Smooth muscle cell of the pulmonary artery (primary cell): ENCODE measurements at places on chromosomes 1 and 21. TPM values are rescaled to one million over a fixed set of nuclear protein-coding genes. Genes with fewer than 3 reads are reported as not detected.

The GJB4 gene
- not detected in 2 replicates for total RNA-seq

The AMIGO1 gene
- 3.3 and 4.9 TPM in 2 replicates for total RNA-seq

The TSPAN1 gene
- total RNA-seq = 0.73 and 0.78 TPM in 2 replicates

The GPR157 gene
- 3.8 and 4.3 TPM in 2 replicates for total RNA-seq

The SLC6A17 gene
- total RNA-seq = 0.33 and 0.79 TPM in 2 replicates

The TNFRSF8 gene
- 0.23 TPM in 1 of 2 replicates, not detected in the other for total RNA-seq

The RFX5 gene
- total RNA-seq = 29.0 and 31.7 TPM in 2 replicates

The FOXD3 gene
- not detected in 2 replicates for total RNA-seq

The PAQR6 gene
- total RNA-seq = 0.46 and 0.56 TPM in 2 replicates

The OR2T33 gene
- total RNA-seq = not detected in 2 replicates

The RPS6KA1 gene
- total RNA-seq = 1.1 and 2.1 TPM in 2 replicates

The MEF2D gene
- 11.8 and 13.9 TPM in 2 replicates for total RNA-seq

The NBPF6 gene
- total RNA-seq = 0.07 and 0.10 TPM in 2 replicates

The FCRL6 gene
- not detected in 2 replicates for total RNA-seq

The SESN2 gene
- total RNA-seq = 15.8 and 32.8 TPM in 2 replicates

The CFHR2 gene
- total RNA-seq = not detected in 2 replicates

The OR2G6 gene
- total RNA-seq = not detected in 2 replicates

The BSND gene
- total RNA-seq = not detected in 2 replicates

The SPRR2B gene
- not detected in 2 replicates for total RNA-seq

The TEKT2 gene
- 0.33 and 0.36 TPM in 2 replicates for total RNA-seq

The ZNF648 gene
- not detected in 2 replicates for total RNA-seq

The CYYR1 gene
- under 0.01 TPM in 1 of 2 replicates, not detected in the other for total RNA-seq

The CBS gene
- total RNA-seq = 32.2 and 92.5 TPM in 2 replicates

The TTC22 gene
- not detected in 2 replicates for total RNA-seq

The OR2T35 gene
- total RNA-seq = not detected in 2 replicates

The CDKN2C gene
- 4.3 and 17.1 TPM in 2 replicates for total RNA-seq

The RGS1 gene
- total RNA-seq = not detected in 2 replicates

The SRGAP2C gene
- total RNA-seq = 30.0 and 38.1 TPM in 2 replicates

The KCNE2 gene
- total RNA-seq = not detected in 2 replicates

The TMEM63A gene
- total RNA-seq = 30.8 and 36.5 TPM in 2 replicates

The SLAMF8 gene
- not detected in 2 replicates for total RNA-seq

The TIE1 gene
- 0.65 and 1.8 TPM in 2 replicates for total RNA-seq

The GJA4 gene
- total RNA-seq = 0.50 and 0.52 TPM in 2 replicates

The FLG2 gene
- not detected in 2 replicates for total RNA-seq
